Fibroblast of the aortic adventitia (primary cell): ENCODE measurements at places on chromosomes 7 and 10. TPM values are rescaled to one million over a fixed set of nuclear protein-coding genes. Genes with fewer than 3 reads are reported as not detected.

Gene SLC16A12
- 0.16 and 0.90 TPM in 2 replicates for total RNA-seq

Gene CFAP69
- total RNA-seq: 3.2 and 6.4 TPM in 2 replicates

Gene RSBN1L
- total RNA-seq: 17.0 and 36.1 TPM in 2 replicates

Gene PRPS1L1
- not detected in 2 replicates for total RNA-seq

Gene ANXA8
- total RNA-seq: 0.18 and 1.5 TPM in 2 replicates

Gene CCDC3
- 0.25 and 3.9 TPM in 2 replicates for total RNA-seq

Gene TTYH3
- 9.2 and 27.9 TPM in 2 replicates for total RNA-seq

Gene C7orf25
- 10.8 and 11.3 TPM in 2 replicates for total RNA-seq

Gene RABGEF1
- 57.8 and 75.6 TPM in 2 replicates for total RNA-seq

Gene ZNF485
- 3.8 and 4.0 TPM in 2 replicates for total RNA-seq

Gene TUBAL3
- not detected in 2 replicates for total RNA-seq

Gene SPDYE9
- 0.08 TPM in 1 of 2 replicates, not detected in the other for total RNA-seq

Gene WDFY4
- under 0.01 TPM in 1 of 2 replicates, not detected in the other for total RNA-seq

Gene CDK1
- 0.90 and 82.9 TPM in 2 replicates for total RNA-seq
